K562 (cell line): ENCODE measurements at places on chromosomes 3 and 15. TPM values are rescaled to one million over a fixed set of nuclear protein-coding genes. Genes with fewer than 3 reads are reported as not detected.

Gene FETUB
- not detected in 2 replicates for total RNA-seq

GRCh38 chr3:23549148-23549910, 256.4 kb upstream of the UBE2E1 start:
- no peaks in the 10 kb centered on the region for H3K27me3 ChIP-seq
- no peaks in the 10 kb centered on the region for H3K4me1 ChIP-seq
- no peak overlapping the region for H3K4me3 ChIP-seq
- DNase-seq, result no peak

DNA sequence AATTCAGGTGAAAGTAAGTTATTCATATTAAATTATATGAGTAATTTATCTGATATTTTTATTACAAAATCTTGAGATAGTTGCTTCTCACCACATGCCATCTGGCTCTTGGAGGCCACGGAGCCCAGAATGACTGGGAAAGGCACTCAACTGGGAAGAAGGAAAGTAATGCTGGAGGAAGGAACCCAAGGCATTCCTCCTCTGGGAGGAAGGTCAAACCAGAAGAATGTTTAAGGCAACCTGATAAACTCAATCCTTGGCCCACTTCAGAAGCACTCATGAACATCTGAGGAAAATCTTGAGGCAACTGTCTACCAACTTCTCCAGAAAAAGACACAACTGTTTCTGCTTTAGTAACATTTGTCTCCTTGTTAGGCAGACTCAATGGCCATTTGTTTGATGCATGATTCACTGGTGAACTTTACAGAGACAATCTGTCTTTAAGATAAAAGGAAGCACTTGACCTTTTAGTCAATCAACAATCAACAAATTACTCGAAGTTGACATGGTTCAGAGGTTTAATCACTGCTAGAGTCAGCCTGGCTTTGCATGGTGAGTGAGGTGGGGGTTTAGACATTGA, 261.4 kb upstream of the MME start:
- H3K4me3 ChIP-seq, result no peak overlapping the region
- H3K4me1 ChIP-seq, result no peaks in the 10 kb centered on the region
- H3K27ac ChIP-seq, result no peak overlapping the region
- no peaks in the 10 kb centered on the region for H3K27me3 ChIP-seq

DNA sequence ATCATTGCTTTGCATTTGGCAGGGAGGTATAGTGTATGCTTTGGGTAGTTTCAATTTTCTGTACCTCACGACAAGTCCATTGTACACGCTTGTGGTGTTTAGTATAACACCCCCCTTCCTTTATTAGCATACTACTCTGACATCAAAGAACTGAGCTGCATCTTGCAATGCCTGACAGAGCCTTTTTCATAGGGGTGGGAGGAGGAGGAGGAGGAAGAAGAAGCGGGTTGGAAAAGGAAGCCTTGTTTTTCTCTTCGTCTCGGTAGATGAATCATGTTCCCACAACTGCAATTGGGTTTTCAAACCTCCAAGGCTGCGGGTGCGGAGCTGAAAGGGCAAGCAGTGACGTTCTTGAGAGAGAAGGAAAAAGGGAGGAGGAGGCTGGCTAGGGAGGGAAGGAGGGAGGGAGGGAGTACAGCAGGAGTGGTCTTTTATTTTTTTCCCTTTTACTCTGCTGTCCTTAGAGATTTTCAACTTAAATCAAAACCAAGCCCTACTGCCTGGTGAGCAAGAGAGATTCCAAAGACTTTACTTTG, 175.7 kb downstream of the KLHL25 start:
- no peak overlapping the region for H3K4me3 ChIP-seq
- no peaks in the 10 kb centered on the region for H3K36me3 ChIP-seq
- no peak overlapping the region for H3K27ac ChIP-seq
- H3K4me1 ChIP-seq, result no peaks in the 10 kb centered on the region
- no peaks in the 10 kb centered on the region for H3K27me3 ChIP-seq
- no peak for DNase-seq

DNA sequence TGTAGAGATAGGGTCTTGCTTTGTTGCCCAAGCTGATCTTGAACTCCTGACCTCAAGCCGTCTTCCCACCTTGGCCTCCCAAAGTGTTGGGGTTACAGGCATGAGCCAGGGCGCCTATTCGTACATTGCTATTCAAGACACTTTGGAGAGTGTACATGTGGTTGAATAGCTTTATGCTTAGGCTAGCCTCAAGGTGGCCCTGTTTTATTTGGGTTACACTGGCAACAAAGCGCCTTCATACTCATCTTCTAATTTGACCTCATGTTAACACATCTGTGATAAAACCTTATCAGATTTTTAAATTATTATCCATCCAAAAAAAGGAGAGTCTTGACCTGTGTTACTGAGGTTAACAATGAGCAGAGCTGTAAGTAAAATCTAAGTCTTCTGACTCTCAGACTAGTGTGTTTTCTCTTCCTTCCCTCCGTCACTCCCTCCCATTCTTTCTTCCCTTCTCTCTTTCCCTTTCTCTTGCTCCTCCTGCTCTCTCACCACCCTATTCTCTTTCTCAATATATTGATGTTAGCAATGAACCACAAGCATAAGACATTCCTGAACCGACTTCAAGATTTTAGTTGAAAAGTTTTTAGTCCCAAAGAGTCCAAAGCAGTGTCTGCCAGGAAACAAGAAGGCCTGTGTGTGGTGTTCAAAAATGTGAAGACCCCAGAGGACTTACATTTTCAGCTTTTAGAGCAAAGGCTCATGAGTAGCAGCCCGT, 603.7 kb upstream of the CFAP20DC start:
- H3K4me3 ChIP-seq, result no peak overlapping the region
- no peak for DNase-seq
- H3K27ac ChIP-seq, result no peak overlapping the region
- H3K4me1 ChIP-seq, result no peaks in the 10 kb centered on the region
- H3K36me3 ChIP-seq, result no peaks in the 10 kb centered on the region
